Lower lobe of right lung (tissue), 2 donors: ENCODE measurements at places on chromosomes 12 and 14. TPM values are rescaled to one million over a fixed set of nuclear protein-coding genes. Genes with fewer than 3 reads are reported as not detected.
A peak's percentile ranks its signal among the peaks of the same experiment; 100 is the strongest.

DNA sequence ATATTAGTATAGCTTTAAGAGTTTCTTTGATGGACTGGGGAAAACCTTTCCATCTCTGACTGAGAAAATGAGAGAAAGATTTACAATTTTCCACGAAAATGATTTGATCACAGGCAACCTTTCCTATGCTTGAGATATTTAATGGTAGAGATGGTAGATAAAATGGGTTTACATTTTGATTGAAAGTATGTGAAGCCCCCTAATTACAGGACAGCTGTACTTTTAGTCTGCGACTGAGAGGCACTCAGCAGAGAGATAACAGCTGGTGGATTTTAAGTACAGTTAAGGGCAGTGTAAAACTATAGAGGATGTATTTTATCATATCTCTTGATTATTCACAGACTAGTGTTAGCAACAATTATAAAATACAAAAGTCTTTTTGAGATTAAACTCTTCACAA, 40.7 kb downstream of the C12orf50 start:
- H3K4me3 ChIP-seq = no peak overlapping the region
- H3K4me1 ChIP-seq = no peaks in the 10 kb centered on the region
- DNase-seq = no peak

GRCh38 chr12:5520831-5521230, 88.9 kb downstream of the NTF3 start:
- H3K36me3 ChIP-seq = no peaks in the 10 kb centered on the region
- H3K4me3 ChIP-seq = no peak overlapping the region
- H3K27ac ChIP-seq = no peak overlapping the region
- DNase-seq = no peak
- H3K27me3 ChIP-seq = no peaks in the 10 kb centered on the region

The HCAR1 gene
- 1.6 TPM for total RNA-seq

GRCh38 chr14:36664322-36665193, 2.9 kb downstream of the PAX9 start:
- peaks cover 52% of the 10 kb centered on the region for H3K4me1 ChIP-seq
- H3K27ac ChIP-seq = no peak overlapping the region
- peak overlapping the region; percentile 43 for H3K4me3 ChIP-seq
- H3K36me3 ChIP-seq = no peaks in the 10 kb centered on the region
- DNase-seq = no peak

The PPFIA2 gene
- total RNA-seq = 0.83 TPM

GRCh38 chr14:81831128-81831820, 297.6 kb upstream of the SEL1L start:
- no peak for DNase-seq
- no peak overlapping the region for H3K27ac ChIP-seq
- H3K27me3 ChIP-seq = no peaks in the 10 kb centered on the region
- no peaks in the 10 kb centered on the region for H3K36me3 ChIP-seq
- H3K4me1 ChIP-seq = no peaks in the 10 kb centered on the region

The SLIRP gene
- 58.0 TPM for total RNA-seq

GRCh38 chr12:105765053-105766014, 373.4 kb downstream of the NUAK1 start:
- no peaks in the 10 kb centered on the region for H3K36me3 ChIP-seq
- H3K4me3 ChIP-seq = no peak overlapping the region
- no peaks in the 10 kb centered on the region for H3K27me3 ChIP-seq
- H3K27ac ChIP-seq = no peak overlapping the region
- H3K4me1 ChIP-seq = no peaks in the 10 kb centered on the region
- DNase-seq = no peak

- DNase-seq = no peak
- no peak overlapping the region for H3K27ac ChIP-seq
- H3K4me1 ChIP-seq = peaks cover 8% of the 10 kb centered on the region
Measured at GRCh38 chr14:51446771-51447170, 204.9 kb upstream of the FRMD6 start.

DNA sequence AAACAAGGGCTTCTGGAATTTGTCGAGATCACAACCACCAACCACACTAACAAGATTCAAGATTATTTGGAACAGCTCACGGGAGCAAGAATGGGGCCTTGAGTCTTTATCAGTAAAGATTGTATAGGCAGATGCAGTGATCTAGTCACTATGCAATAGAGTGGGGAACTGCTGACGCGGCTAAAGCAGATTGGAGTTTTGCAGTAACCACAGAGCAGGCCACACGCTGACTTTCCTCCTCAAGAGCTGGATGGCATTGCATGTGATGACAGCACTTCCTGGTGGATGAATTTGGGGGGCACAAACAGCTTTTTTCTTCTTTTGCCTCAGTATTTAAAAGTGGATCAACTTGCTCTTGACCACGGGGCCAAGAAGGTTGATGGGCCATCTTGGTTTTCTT, 46.0 kb downstream of the KCNK13 start:
- no peak overlapping the region for H3K27ac ChIP-seq
- no peaks in the 10 kb centered on the region for H3K36me3 ChIP-seq
- DNase-seq = no peak
- H3K4me3 ChIP-seq = no peak overlapping the region

DNA sequence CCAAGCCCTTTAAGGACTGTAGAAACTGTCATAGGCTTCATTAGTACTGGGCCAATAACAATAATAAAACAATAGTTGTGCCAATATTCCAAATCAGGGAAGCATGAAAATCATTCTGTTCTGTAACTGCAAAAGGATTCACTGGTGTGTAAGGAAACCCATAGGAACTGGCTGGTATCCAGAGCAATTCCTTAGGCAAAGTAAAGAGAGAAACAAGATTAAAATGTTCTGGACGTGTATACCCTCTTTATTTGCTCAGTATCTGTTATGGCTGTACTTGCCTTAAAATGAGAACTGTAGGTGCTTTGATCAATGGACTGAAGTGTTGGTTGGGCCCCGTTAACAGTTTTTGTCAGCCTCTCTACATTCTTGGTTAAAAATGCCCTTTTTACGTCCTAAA, 72.4 kb upstream of the STAC3 start:
- no peaks in the 10 kb centered on the region for H3K27me3 ChIP-seq
- H3K36me3 ChIP-seq = peaks cover 5% of the 10 kb centered on the region
- no peaks in the 10 kb centered on the region for H3K4me1 ChIP-seq
- DNase-seq = no peak
- H3K27ac ChIP-seq = no peak overlapping the region
- no peak overlapping the region for H3K4me3 ChIP-seq

- no peaks in the 10 kb centered on the region for H3K4me1 ChIP-seq
- H3K27me3 ChIP-seq = no peaks in the 10 kb centered on the region
- no peak overlapping the region for H3K27ac ChIP-seq
- no peaks in the 10 kb centered on the region for H3K36me3 ChIP-seq
Measured at GRCh38 chr14:76591266-76591665, 170.0 kb upstream of the VASH1 start.

The INSM2 gene
- not detected for total RNA-seq

The SSTR1 gene
- total RNA-seq = 8.7 TPM

GRCh38 chr12:80590085-80590484, 117.3 kb upstream of the MYF6 start:
- H3K4me3 ChIP-seq = no peak overlapping the region
- no peak overlapping the region for H3K27ac ChIP-seq
- no peaks in the 10 kb centered on the region for H3K27me3 ChIP-seq
- no peaks in the 10 kb centered on the region for H3K4me1 ChIP-seq

The KIF5A gene
- total RNA-seq = 0.09 TPM

The SLC25A47 gene
- not detected for total RNA-seq

DNA sequence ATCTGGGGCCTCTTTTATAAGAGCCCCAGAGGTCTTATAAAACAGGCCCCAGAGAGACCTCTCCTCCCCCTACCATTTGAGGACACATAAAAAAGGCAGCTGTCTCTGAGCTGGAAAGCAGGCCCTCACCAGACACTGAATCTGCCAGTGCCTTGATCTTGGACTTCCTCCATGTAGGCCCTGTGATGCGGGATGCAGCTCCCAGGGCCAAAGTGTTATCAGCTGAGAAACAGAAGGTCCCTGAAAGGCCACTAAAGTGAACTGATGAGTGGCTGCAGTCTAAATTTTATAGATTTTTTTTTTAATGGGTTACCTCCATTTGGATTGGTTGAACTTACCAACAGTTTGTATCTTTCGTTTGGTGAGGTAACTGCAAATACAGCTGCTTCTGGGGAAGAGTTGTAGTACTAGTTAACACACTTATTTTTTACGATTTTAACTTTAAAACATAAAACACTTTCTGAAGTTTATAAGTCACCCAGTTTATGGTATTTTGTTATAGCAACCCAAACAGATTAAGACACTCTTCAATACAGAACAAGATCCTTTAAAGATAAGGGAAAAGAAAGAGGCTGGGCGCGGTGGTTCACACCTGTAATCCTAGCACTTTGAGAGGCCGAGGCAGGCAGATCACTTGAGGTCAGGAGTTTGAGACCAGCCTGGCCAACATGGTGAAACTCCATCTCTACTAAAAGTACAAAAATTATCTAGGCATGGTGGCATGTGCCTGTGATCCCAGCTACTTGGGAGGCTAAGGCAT, 5.6 kb upstream of the GUCY2C start:
- no peaks in the 10 kb centered on the region for H3K36me3 ChIP-seq
- H3K4me3 ChIP-seq = no peak overlapping the region

DNA sequence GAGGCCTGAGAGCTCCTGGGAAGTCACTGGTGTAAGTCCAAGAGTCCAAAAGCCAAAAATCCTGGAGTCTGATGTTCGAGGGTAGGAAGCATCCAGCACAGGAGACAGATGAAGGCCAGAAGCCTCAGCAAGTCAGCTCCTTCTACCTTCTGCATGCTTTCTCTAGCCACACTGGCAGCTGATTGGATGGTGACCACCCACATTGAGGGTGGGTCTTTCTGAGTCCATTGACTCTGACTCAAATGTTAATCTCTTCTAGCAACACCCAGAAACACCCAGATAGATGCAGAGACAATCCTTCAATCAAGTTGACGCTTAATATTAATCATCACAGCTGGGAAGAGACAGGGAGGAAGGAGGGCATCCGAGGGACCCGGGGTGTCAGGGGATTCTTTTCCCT, 305.8 kb downstream of the AACS start:
- H3K4me1 ChIP-seq = no peaks in the 10 kb centered on the region
- no peaks in the 10 kb centered on the region for H3K27me3 ChIP-seq
- no peak overlapping the region for H3K4me3 ChIP-seq
- no peak for DNase-seq
- no peak overlapping the region for H3K27ac ChIP-seq

The NR1H4 gene
- not detected for total RNA-seq

DNA sequence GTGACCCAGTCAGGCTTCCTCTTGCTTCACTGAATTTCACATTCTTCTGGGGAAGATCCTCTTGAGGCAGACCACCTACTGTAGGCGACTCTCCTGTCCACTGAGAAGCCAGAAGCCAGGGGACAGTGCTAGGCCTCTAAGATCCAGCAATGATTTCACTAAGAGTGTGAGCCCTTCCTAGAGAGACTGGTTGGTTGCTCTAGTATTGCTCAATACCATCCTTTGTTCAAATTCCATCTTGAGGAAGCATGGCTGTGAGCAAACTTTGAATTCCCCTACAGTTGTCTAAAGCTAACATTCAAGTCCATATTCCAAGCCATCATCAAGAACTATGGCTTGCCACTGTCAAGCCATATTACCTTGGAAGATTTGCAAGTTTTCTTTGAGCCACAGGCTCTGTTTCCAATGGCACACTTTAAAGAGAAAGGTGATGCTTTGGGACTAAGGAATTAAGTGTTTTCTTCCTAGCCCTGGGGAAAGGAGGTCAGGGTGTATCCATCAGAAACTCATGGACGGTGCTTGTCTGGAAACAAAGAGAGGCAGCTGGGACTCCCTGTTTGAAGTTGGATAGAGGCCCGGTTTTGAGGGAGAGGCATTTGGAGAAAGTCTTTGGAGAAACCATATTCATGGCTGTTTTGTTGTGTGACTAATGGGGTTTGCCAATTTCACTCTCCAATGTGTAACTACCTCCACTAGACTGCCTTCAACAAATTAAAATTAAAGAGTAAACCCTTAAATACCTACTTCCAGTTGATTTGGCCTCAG, 1217.9 kb downstream of the VRK1 start:
- no peak overlapping the region for H3K4me3 ChIP-seq
- no peak overlapping the region for H3K27ac ChIP-seq
- no peak for DNase-seq

DNA sequence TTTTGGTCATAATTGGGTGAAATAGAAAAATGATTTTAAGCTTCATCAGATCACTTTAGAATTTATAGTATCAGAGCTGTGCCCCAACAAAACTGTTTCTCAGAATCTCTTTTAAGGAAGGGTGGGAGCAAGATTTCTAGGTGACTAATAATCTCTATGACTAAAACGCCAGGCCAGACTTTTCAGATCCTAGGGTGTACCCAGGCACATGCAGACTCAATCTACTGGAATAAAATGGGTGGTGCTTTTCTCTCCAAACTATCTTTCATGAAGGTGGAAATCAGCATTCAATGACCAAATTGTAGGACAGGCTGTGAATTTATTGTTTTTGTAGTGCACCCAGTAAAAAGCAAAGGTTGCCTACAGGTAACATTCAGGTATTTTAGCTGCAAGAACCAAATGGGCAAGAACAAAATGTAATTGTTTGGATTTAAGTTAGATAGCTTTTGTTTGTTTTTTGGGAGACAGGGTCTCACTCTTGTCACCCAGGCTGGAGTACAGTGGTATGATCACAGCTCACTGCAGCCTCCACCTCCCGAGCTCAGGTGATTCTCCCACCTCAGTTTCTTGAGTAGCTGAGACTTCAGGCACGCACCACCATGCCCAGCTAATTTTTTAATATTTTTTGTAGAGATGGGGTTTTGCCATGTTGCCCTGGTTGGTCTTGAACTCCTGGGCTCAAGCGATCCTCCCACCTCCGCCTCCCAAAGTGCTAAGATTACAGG, 49.5 kb downstream of the PPP2R5C start:
- H3K27ac ChIP-seq = peak overlapping the region; percentile 99
- no peaks in the 10 kb centered on the region for H3K27me3 ChIP-seq
- peaks cover 61% of the 10 kb centered on the region for H3K4me1 ChIP-seq

The GPRC5D gene
- total RNA-seq = not detected

DNA sequence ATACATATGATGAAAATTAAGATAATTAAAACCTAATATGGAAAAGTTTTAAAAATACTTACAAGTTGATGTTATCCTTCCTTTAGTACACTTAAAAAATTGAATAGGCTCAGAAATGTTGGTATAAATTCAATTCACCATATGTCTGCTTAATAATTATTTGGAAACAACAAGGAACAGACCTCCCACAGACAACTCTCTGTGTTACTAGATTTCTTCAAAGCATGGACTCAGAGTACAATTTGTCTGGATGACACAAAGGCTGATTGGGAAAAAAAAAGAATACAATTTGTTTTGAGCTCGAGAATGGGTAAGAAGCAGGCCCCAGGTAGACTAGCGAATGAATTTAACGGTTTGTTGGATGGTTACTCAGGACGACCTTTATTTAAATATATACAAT, 48.9 kb upstream of the BTG1 start:
- DNase-seq = no peak
- H3K27ac ChIP-seq = no peak overlapping the region
- no peaks in the 10 kb centered on the region for H3K27me3 ChIP-seq
- no peaks in the 10 kb centered on the region for H3K36me3 ChIP-seq

The TMEM132C gene
- total RNA-seq = 1.6 TPM

The ANKRD52 gene
- total RNA-seq = 27.8 TPM

The COCH gene
- 0.50 TPM for total RNA-seq

GRCh38 chr12:9090220-9090619, 25.5 kb downstream of the A2M start:
- no peak for DNase-seq
- no peak overlapping the region for H3K27ac ChIP-seq
- no peaks in the 10 kb centered on the region for H3K27me3 ChIP-seq
- peaks cover 83% of the 10 kb centered on the region for H3K36me3 ChIP-seq

The KRT71 gene
- total RNA-seq = not detected

GRCh38 chr14:105290621-105291346, 10.0 kb downstream of the BRF1 start:
- no peaks in the 10 kb centered on the region for H3K27me3 ChIP-seq
- H3K4me1 ChIP-seq = peaks cover 32% of the 10 kb centered on the region
- no peaks in the 10 kb centered on the region for H3K36me3 ChIP-seq
- H3K4me3 ChIP-seq = no peak overlapping the region
